Stimulated activated CD4-positive, alpha-beta T cell treated with anti-CD3 and anti-CD28 coated beads, Interleukin-12 subunit alpha, Interleukin-12 subunit beta, amount 100 ng/mL, for 24 hours (primary cell): ENCODE measurements at places on chromosomes 7 and 10.

GRCh38 chr10:48932831-48933664 is 6.6 kb downstream of the LRRC18 start:
- no peak for DNase-seq

- no peak for DNase-seq
Observed at GRCh38 chr10:42654419-42654818, 16.0 kb upstream of the ZNF33B start.

GRCh38 chr10:50648089-50648934 is 24.6 kb upstream of the SGMS1 start:
- DNase-seq = no peak

GRCh38 chr7:152850420-152850819 is 90.9 kb downstream of the ACTR3B start:
- DNase-seq = no peak

- no peak for DNase-seq
Observed at GRCh38 chr7:49774459-49775064, 1.1 kb downstream of the VWC2 start.

- DNase-seq = no peak
Observed at GRCh38 chr7:41882256-41882655, 179.4 kb upstream of the INHBA start.

- no peak for DNase-seq
Observed at GRCh38 chr7:35753761-35754603, 46.9 kb upstream of the SEPTIN7 start.

- no peak for DNase-seq
Observed at GRCh38 chr10:129939416-129940275, 24.4 kb downstream of the EBF3 start.

DNA sequence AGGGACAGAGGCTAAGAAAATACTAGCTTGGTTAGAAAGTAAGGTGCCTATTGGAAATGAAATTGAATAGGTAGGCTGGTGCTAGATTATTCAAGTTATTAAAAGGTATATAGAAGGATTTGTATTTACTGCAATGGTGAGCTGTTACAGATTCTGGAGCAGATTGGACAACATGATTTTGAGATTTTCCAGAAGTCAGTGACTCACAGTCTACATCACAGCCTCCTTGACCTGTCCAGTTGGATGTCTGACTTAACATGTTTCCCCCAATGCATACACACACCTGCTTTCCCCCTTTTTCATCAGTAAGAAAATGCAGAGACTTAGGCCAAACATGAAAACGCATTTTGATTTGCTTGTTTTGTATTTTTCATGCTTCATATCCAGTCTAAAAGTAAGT is 33.4 kb downstream of the STARD3NL start:
- DNase-seq = no peak

GRCh38 chr7:29139796-29140195 is 6.5 kb downstream of the CPVL start:
- DNase-seq = no peak

DNA sequence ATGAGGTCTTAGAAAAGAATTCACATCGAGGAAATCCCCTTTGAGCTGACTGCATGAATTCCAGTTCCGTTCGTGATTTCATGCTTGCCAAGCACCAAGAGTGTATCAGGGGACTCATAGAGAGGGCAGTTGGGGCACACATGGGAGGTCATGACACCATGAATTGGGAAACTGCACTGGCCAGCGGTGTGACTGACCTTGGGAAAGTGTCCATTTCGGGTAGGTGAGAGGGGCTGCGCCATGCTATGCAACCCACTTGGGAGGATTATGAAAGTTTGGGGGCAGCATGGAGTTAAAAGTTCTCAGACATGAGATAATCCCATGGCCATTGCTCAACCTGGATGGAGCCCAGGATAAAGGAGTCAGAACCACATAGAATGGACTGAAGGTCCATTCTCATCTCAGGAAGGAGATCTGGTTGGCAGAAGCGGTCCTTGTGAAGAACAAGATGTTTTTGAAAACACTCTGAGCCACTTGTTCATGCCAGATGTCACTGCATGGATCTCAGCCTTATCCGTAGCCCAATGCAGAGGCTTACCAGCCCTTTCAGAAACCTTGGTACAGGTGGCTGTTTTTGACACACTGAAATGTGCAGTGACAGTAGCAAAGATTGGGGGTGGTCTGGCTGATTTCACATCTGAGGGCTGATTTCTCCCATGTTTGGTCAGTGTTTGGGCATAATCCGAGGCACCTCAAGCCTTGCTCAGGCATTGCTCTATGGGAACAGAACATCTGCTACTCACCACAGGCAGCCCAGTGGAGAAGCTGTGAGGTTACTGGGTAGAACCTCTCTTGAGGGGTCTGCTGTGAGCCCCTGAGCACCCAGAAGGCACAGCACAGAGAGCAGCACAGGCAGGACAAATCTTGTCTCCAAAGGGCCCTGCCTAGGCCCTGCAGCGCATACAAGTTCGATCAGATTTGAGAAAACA is 252.3 kb downstream of the CXCL12 start:
- no peak for DNase-seq

- DNase-seq = no peak
Observed at GRCh38 chr7:45178241-45179225, 20.9 kb downstream of the RAMP3 start.

GRCh38 chr7:116363637-116364432 is 135.7 kb upstream of the CAV2 start:
- no peak for DNase-seq

GRCh38 chr10:85849315-85849714 is 517.3 kb downstream of the GRID1 start:
- DNase-seq = no peak

- DNase-seq = no peak
Observed at GRCh38 chr7:29956487-29956836, 33.1 kb downstream of the SCRN1 start.

GRCh38 chr7:81248420-81248819 is 329.6 kb upstream of the SEMA3C start:
- DNase-seq = no peak

- no peak for DNase-seq
Observed at GRCh38 chr10:34791947-34792346, 23.1 kb downstream of the PARD3 start.

DNA sequence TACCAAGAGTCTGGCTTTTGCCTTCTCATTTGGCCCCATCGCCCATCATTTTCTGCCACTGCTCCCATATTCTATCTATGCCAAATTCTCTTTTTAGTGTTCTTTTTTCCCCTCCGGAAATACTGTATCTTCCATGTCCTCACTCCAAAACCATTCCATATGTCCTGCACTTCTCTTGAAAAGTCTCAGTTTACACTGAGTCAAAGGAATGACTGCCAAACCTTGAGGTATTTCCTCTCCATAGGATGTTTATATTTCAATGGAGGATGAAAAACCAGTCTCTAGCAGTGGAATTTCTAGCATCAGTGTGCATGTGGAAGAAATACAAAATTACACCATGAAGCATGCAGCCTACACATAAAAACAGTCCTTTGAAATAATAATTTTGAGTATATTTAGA is 121.4 kb upstream of the PHYHIPL start:
- DNase-seq = no peak

DNA sequence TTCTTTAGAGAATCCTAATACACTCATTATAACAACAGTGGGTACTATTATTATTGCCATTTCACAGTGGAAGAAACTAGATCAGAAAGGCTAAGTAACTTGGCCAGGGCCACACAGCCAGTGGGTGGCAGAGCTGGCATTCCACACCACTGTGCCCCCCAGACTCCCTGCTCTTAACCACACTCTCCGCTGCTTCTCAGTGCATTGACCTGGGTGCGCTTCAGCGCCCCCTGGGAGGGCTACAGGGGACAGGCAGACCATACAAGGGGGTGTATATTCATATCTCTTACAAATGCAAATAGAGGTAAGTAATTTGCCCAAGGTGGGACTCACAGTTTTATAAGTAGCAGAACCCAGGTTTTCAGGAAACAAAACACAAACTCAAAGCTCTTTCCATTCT is 77.0 kb upstream of the NMT2 start:
- no peak for DNase-seq
